ENCODE measurements at places on chromosomes 1 and 21.
A peak's percentile ranks its signal among the peaks of the same experiment; 100 is the strongest.

- DNase-seq, result no peak
These were observed 498.3 kb downstream of the NPHP4 start for GRCh38 chr1:5493851-5494311.

GRCh38 chr1:117636637-117637425 lies 31.0 kb downstream of the TENT5C start:
- DNase-seq, result no peak

DNA sequence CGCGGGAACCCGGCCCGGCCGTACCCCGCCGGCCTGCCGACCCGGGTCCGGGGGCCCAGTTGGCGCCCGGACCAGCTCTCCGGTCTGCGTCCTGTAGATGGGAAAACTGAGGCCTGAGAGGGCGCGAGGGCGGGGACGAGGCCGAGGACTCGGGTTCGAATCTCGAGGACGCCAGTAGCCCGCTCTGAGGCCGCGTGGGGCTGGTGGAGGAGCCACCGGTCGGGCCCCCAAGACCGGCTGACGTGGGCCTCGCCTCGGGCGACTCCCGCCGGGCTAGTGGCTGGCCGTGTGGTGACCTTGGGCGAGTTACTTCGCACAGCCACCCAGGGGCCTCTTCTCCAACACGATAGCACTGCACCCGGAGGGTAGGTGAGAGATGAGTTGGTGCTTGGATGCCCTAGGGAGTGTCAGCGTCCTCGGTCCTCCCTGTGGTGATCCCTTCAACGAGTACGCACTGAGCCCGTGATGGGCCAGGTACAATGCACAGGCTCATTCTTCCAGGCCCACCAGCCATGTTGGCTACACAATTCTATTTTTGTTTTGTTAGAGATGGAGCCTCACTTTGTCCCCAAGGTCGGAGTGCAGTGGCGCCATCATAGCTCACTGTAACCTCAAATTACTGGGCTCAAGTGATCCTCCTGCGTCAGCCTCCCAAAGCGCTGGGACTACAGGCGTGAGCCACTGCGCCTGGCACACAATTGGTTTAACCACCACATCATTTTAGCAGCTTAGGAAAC lies 404 bp upstream of the SCMH1 start:
- DNase-seq, result peak; percentile 7

GRCh38 chr1:163509114-163509513 lies 187.4 kb downstream of the NUF2 start:
- DNase-seq, result no peak

DNA sequence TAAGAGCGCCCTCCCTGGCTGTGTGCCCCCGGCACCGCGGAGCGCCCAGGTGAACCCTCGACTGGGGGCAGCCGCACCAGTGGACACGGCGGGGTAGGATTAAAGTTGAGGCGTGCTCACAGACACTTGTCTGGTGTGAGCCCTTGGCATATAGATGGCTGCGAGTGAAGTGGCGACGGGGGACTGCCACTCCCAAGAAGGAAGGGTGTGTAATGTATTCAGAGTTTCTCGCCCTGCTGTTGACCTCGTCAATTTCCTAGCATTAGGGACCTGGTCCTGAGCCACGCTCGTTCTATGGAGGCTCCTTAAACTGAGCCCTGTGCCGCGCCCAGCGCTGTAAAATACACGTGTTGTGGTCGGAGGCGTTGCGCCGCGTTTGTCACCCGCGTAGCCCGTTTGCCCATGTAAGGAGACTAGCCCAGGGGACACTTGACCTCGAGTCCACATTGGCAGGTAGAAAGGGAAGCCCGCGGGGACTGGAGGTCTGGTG lies 554 bp downstream of the EVA1C start:
- DNase-seq, result no peak

DNA sequence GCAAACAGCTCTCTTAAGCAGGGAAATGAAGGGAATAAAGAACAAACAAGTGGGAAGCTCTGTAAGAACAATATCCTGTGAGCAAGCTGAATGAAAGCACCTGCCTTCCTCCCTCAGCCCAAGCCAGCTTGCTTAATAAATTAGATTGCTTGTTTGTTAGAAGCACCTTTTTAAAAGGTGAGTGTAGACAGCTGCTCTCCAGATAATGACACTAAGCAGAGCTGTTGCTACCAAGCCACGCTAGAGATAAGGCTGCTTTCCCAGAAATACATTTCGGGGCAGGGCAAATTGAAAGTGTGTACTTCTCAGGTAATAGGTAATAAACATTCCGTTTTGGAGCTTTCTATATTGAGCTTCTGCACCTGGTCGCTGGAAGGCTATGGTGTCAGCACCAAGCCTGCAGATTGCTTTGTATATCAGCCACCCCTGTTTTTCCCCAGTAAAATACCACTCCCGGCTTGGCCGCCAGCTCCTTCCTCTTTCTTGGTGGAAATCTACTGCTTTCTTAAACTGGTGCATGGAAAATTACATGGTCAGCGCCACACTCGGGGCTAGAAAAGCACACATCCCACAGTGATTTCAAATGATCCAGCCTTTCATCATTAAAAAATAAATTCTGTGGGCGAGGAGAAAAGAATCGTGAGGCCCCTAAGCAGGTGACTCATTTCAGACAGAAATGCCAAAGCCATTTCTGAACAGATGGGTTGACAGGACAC lies 151.3 kb downstream of the ETS2 start:
- no peak for DNase-seq

- DNase-seq, result no peak
These were observed 486 bp upstream of the DSTYK start for GRCh38 chr1:205211839-205212536.

Measured in CD4-positive, alpha-beta T cell treated with Interleukin-4 for 1 hour (primary cell).